ENCODE measurements at places on chromosomes 16 and 17.

- DNase-seq: no peak
Observed at GRCh38 chr17:31549121-31549524, 157.6 kb downstream of the RAB11FIP4 start.

DNA sequence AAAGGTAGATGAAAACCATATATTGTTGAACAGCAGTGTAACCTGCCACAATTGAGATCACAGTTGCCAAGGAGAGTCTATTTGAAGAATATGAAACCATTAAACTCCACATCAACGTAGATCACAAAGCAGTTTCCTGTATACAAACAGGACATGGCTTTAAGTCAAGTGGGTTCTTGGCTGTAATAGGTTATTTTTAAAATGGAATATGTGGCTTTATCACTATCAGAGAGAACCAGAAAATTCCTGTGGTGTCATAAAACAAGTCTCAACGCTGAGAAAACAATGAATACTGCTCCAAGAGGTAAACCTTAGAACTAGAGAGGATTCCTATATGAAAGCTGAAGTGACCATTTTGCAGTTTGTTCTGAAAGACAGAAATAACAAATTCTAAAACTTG, 999.7 kb downstream of the CDH11 start:
- DNase-seq: no peak

DNA sequence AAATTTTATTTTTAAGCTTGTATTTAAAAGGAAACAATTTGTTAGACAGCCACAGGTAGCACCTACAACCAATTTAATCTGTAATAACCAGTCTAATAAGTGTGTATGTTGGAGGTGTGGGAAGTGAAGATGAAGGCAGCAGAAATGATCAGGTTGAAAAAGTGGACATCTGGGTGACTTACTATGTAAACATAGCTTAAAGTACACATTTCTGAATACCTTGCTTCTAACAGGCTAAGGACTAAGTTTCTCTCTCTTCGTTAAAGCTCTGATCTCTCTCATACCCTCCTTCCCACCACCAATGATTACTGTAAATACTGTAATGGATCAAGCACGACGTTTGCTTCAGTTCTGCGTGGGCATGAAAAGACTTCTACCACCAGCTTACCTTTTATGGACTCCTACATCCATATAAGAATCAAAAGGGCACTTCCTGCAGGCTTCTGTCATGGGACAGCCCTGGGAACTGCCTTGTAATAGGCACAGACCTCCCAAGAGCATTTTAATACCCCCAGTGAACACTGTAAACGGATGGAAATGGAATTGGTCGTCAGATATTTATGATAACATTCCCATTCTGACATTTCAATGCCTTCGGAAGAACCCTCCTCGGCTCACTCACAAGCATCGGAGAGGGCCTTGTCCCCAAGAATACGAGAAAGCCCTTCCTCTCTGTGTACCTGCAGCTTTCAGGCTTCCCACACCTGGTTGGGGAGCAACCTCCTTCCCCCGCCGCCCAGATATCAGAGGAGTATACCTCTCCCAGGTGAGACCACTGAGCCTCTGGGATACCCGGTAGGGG, 700 bp downstream of the CCDC43 start:
- DNase-seq: no peak

- no peak for DNase-seq
Observed at GRCh38 chr16:56450275-56450985, 702 bp downstream of the NUDT21 start.

Data from right hindlimb (tissue), 1 donor.